ENCODE measurements at places on chromosomes 4 and X.

DNA sequence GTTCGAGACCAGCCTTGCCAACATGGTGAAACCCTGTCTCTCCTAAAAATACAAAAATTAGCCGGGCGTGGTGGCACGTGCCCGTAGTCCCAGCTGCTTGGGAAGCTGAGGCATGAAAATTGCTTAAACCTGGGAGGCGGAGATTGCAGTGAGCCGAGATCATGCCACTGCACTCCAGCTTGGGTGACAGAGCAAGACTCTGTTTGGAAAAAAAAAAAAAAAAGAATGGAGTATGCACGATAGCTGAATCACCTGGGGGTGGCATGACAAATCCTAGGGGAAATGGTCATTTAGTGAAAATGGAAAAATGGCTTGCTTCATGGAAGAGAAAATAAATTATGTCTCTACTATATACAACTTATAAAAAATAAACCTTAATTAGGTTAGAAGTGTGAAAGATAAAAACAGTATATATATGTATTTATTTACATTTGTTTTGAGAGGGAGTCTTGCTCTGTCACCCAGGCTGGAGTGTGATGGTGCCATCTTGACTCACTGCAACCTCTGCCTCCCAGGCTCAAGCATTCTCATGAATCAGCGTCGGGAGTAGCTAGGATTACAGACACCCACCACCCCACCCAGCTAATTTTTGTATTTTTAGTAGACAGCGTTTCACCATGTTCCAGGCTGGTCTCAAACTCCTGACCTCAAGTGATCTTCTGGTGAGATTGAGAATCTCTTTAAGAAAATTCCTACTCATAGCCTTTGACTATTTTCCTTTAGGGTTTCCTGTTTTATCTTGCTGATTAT is 19.3 kb upstream of the ING2 start:
- no peak for DNase-seq

DNA sequence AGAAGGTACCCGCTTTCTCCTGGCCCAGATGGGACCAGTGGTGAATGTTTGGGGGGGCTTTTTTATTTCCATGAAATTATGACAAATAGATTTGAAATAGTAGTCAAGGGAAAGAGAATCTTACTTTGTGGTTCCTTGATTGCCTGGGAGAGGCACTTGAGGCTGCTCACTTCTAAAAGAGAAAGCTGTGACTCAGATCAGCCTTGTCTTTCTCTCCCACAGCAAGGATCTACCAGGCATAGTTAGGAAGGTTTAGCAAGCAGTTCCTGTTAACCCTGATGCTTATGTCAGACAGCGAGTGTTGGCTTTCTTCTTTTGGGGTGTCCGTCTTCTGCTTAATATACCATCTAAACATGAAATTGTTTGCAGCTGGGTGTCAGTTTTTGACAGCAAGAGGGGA is 114.5 kb downstream of the TSPAN7 start:
- no peak for DNase-seq

GRCh38 chr4:10810411-10810810 is 125.8 kb upstream of the CLNK start:
- DNase-seq: no peak

- no peak for DNase-seq
Measured at GRCh38 chr4:145414841-145415240, 66.8 kb upstream of the SMAD1 start.

- no peak for DNase-seq
Measured at GRCh38 chr4:55762819-55763218, 56.8 kb upstream of the EXOC1L start.

DNA sequence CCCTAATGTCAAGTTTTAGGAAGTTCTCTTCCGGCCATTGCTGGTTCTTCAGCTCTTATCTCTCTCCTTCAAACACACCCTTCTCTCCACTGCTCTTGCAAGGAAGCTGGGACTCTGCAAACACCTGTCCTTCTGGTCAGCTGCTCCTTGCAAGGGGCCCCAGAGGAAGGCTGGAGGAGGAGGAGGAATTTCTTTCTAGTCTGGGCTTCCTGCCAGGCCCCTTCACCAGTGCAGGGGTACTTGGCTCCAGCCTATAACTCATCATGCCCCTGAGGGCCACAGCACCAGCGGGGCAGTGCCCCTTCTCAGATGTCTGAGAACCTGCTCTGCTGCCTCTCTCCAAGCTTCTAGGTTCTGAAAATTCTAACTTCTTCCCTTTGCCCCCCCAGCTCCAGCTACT is 46.7 kb downstream of the REELD1 start:
- no peak for DNase-seq

GRCh38 chr4:45650545-45650944 is 473.3 kb downstream of the GABRG1 start:
- DNase-seq: no peak

- no peak for DNase-seq
Measured at GRCh38 chrX:4825550-4825949, 1112.1 kb upstream of the PRKX start.

DNA sequence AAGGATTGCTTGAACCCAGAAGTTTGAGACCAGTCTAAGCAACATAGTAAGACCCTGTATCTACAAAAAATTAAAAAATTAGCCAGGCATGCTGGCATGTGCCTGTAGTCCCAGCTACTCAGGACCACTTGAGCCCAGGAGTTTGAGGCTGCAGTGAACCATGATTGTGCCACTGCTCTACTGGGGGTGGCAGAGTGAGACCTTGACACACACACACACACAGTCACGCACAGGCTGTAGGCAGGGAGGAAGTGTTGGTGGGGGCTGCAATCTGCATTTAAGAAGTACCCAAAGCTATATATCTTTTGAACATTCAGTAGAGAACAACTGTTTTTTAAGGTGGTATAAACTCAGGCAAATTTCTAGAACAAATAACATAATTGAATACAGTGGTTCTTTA is 7.2 kb downstream of the SCRG1 start:
- DNase-seq: no peak

GRCh38 chr4:167383291-167383690 is 149.0 kb upstream of the SPOCK3 start:
- DNase-seq: no peak

DNA sequence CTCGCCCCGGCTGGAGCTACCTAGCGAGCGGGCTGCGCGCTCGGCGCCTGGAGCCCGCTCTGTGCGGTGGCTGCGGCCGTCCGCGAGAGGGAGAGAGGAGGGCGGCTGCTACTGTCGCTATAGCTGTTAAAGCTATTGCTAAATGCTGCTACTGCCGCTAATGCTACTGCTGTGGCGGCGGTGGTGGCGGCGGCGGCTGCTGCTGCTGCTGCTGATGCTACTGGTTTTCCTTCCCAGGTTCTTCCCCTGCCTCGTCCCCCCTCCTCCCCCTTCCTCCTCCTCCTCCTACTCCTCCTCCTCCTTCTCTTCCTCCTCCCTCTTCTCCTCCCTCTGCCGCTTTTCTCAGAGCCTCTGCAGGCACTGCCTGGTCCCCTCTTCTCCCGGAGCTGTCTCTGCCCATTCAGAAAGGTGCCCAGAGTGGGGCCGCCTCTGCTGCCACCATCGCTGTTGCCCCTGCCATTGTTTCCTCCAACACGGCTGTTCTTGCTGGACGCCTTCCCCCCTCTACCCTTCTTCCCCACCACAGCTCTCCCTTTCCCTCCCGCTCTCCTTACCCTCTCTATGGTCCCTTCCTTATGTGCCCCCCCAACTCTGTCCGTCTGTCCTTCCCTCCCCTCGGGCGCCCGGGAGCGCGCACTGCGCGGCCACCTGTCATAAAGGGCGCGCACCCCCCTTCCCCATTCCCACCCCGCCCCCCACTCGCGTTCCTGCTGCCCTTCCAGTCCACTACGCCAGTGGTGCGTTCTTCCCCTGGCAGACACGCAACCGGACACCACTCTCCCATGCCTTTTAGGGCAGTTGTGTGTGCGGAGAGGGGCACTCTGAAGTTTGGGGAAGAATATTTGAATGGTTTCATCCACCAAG is at the start of gene NEXMIF:
TSS of gene NEXMIF (minus strand) at position 228 of the 864 bp plus-strand sequence.
- no peak for DNase-seq

- no peak for DNase-seq
Measured at GRCh38 chr4:52911684-52912294, 49.7 kb downstream of the RASL11B start.

DNA sequence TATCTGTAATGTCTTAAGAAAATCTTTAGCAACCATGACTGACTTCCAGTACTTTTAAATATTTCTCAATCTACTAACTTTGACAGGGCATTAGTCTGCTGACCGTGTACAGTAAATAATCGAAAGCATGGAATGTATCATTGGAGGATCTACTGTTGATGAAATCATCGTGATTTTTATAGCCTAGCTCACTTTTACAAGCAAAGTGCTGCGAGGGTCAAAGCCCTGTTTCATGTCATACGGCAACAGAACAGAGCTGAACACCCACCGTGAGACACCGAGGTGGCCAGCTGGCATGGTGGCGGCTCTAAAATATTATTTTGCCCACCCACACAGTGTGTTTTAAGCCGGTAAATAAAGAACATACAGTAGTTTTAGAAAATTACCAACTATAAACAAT is 679.3 kb downstream of the FAT4 start:
- no peak for DNase-seq

DNA sequence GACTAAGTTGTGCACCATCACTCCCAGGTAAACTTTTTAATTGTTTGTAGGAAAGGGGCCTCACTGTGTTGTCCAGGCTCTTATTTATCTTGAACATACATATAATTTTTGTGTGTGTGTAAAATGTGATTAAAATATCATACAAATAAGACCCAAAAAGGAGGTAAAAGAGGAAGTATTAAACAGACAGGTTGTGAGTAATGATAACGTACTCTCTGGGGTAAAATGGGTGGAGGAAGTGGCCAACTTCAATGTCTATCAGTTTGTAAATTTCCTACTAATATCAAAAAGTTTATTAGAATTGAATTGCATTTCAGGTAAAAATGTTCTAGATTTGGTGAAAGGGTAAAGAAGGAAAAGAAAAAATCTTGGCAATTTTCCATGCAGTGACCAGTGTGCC is 48.8 kb downstream of the SULT1E1 start:
- DNase-seq: no peak

DNA sequence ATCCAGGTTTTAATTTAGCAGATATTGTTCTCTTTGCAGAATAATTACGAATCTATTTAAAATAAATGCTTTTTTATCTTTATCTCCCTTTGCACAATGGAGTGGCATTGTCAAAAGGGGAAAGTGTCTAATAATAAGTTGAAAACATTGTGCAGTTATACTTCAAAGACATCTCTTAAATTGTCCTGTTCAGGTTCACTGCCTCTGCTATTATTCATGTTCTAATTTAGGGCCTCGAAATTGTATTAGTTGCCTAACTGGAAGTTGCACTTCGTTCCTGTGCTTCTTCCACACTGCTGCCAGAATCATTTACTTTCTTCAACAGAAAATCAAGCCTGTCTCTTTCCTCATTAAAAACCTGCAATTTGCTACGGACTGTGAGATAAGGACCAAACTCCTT is 150.5 kb upstream of the SPRY1 start:
- no peak for DNase-seq

DNA sequence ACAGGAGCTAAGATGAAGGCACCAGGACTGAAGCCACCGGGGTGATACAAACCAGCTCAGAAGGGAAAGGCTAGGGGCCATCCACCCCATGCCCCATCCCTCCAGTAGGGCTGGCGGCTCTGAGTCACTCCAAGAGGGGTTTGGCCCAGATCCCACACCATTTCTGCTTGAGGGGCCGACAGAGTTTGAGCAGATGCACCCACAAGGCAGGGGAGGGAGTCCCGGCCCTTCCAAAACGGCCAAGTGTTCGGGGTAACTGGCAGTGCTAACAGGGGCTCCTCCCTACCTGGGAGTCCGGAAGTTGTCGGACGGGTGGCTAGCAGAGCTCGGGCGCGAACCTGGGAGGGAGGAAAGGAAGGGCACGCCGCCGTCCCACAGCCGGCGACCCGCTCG is 412 bp downstream of the SLC10A3 start:
- DNase-seq: no peak

GRCh38 chr4:150584111-150584915 is 2.4 kb downstream of the MAB21L2 start:
- no peak for DNase-seq

DNA sequence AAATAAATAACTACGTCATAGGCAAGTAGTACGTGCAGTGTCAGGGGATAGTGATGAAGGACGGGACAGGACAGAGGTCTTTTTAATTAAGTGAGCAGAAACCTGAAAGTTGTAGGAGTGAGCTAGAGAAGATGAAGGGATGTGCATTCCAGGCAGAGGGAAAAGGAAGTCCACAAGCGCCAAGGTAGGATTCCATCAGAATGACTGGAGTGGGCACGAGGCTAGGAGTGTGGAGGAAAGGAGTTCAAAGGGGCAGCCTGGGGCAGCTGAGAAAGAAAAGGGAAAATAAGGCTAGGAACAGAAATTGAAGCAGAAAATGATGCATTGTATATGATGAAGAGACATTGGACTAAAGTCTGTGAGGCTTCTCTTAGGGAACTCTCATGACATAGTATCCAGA is 192.2 kb upstream of the TLL1 start:
- DNase-seq: no peak

DNA sequence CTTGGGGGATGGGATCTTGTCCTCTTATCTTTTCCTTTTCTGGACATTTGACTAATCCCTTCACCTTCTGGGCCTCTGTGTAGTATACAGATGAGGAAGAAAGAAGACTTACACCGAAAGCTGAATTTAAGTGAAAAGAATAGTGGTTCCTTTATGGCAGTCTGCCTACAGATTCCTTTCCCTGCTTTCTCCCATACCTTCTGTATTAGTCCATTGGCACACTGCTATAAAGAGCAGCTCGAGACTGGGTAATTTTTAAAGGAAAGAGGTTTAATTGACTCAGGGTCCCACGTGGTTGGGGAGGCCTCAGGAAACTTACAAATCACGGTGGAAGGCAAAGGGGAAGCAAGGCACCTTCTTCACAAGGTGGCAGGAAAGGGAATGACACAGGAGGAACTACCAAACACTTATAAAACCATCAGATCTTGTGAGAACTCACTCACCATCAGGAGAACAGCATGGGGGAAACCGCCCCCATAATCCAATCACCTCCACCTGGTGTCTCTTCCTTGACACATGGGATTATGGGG is 34.0 kb upstream of the CD38 start:
- DNase-seq: no peak

GRCh38 chr4:15244354-15244753 is 183.5 kb upstream of the C1QTNF7 start:
- DNase-seq: no peak

GRCh38 chr4:126853715-126854114 is 779.0 kb upstream of the INTU start:
- no peak for DNase-seq

DNA sequence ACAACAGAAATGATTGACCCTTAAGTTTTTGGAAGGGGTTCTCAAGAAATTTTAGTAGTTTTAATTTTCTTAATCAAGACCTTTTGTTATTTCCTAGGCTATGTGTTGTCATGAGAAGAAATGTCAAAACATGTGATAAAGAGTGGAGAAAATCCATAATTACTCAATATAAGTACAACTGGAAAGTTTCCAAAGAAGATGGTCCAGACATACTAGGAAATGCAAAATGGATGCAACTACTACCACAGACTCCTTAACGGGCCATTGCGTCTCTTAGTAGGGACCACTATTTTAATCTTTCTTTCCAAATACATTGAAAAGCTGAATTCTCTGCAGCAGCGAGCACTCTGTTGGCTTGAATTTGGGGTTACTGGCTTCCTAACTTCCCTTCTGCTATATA is 148.8 kb downstream of the NWD2 start:
- DNase-seq: no peak

DNA sequence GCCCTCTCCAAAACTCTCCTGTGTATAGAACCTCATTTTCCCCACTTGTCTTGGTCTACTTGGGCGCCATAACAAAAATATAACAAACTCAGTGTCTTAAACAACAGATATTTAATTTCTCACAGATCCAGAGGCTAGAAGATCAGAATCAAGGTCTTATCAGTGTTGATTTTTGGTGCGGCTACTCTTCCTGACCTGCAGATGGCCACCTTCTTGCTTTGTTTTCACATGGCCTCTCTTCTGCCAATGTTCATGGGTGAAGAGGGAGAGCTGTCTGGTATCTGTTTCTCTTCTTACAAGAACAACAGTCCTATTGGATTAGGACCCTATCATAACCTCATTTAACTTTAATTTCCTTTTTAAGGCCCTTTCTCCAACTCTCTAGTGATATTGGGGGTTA is 177.3 kb downstream of the PABPC4L start:
- no peak for DNase-seq

All from ascending aorta (tissue), 2 donors.